Urinary bladder (tissue), 4 donors: ENCODE measurements at places on chromosomes 16 and 17. TPM values are rescaled to one million over a fixed set of nuclear protein-coding genes. Genes with fewer than 3 reads are reported as not detected.

DNA sequence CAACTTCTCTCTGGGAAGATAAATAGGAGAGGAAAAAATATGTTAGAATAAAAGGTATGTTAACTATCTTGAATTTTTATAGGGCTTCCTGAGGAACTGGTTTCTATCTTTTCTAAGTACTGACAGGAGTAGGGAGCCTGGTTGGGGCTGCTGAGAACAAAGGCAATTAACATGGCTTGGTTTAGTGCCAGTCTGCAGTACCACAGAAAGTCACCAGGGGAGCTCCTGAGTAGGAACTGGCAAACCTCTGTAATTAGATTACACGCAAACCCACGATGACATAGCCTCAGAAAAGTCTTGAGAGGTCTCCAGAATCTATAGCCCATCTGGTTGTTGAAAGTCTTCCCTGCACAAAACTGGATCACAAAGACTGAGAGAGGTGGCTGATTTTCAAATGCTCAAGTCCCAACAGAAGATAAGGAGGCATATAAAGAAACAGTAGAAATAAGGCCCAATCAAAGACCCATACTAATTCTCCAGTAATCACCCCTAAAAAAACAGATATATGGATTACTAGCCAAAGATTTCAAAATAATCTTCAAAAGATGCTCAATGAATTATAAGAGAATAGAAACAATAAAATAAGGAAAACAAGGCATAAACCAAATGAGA lies 11.7 kb upstream of the CNTNAP4 start:
- DNase-seq = no peak

- DNase-seq = no peak
Observed at GRCh38 chr17:50865868-50866260, 290 bp downstream of the TOB1 start.

The PPL gene
- 10.1 TPM for total RNA-seq

DNA sequence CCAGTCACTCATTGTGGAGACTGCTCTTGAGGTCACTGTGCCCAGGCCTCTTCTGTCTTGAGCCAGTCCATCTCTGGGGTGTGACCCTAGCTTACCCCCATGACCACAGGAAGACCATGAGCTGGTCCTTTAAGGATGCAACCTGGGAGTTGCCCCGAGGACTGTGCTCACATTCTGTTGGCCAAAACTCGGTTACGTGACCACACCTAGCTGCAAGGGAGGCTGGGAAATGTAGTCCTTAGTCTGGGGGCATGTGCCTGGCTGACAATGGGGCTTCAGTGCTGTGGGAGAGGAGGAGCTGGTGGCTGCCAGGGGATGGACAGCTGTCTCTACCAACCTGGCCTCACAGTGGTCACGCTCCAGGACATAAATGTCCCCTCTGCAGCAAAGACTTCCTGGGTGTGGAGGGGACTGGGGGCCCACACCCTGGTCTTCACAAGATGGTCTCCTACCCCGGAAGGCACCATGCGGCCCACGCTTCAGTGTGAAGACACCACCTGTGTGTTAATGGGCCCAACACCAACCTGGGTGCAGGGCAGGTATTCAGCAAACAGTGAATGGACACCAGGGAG lies 55.4 kb downstream of the JPH3 start:
- DNase-seq = no peak

DNA sequence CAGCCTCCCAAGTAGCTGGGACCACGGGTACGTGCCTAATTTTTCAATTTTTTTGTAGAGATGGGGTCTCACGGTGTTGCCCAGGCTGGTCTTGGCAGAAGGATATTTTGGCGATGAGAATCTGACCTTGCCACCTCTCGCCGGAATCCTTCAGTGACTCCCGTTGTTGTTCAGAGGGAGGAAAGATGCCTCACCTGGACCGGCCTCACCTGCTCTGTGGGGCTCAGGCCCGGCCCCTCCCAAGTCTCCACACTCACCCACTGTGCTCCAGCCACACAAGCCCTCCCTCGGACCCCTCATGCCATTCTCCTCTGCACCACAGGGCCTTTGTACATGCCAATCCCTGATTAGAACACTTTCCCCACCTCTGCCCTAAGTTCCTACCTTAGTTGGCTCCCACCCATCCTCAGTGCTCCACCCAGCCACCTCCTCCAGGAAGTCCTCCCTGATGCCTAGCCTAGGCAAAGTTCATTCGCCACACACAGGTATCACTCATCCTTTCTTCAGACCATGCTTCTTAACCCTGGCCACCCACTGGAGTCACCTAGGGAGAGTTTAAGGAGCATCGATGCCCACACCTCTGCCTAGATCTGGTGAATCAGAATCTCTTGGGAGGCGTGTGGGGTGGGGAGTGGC lies 136.1 kb downstream of the GSG1L start:
- DNase-seq = no peak

DNA sequence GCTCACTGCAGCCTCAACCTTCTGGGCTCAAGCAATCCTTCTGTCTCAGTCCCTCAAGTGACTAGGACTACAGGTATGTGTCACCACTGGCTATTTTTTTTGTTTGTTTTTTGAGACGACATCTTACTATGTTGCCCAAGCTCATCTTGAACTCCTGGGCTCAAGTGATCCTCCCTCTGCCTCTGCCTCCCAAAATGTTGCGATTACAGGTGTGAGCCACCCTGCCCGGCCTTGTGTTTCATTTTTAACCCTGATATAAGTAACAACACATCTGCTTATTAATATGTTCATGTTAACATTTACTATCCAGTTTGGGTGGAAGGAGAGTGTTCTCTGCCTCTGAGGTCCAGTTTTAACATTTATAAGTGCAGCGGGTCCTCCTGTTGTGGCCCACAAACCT lies 3.1 kb downstream of the FAM20A start:
- no peak for DNase-seq

- no peak for DNase-seq
Observed at GRCh38 chr17:43219001-43219400, 7.3 kb downstream of the TMEM106A start.

DNA sequence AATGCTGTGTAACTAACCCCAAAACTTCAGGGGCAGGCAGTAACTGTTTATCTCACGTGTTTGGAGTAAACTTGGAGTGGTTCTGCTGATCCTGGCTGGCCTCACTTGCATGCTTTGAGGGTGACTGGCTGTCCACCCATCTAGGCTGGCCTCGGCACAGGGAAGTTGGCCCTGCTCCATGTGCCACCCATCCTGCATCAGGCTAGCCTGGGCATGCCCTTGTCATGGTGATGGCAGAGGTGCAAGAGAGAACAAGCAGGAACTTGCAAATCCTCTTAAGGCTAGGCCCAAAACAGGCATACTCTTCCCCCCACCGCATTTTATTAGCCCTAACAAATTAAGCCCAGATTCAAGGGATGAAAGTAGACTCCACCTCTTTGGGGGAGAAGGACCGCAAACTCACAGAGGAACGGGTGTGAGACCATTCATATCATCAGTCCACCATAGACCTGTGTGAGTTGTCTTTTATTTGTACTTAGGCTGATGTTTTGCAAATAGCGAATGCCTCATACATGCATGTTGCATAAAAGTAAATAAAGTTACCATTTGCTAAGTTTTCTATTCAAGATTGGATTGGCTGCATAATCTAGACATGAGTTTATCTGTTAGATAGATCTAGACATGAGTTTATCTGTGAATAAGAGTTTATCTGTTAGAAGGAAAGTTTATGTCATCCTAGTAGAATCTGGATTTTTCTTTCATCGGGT lies 221.0 kb downstream of the CCDC182 start:
- DNase-seq = no peak

DNA sequence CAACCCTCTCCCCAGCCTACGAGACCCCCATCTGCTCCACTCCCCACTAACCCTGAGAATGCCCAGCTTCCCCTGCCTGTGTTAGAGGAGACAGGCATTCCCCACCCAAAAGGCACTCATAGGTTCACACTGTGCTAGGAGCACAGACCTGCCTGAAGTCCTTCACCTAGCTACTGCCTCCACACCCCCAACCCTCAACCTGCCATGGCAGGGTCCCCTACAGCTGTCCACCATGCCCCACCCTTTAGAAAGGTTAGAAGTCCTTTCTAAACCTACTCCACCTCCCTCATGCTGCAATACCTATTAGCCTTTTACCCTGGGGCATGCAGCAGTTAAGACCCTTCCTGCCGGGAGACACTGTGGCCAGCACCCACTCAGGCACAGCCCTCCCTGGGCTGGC lies 9.1 kb downstream of the SRCIN1 start:
- DNase-seq = no peak

The SLC16A6 gene
- 0.74 TPM for total RNA-seq

- DNase-seq = no peak
Observed at GRCh38 chr16:50501251-50501650, 46.9 kb upstream of the NKD1 start.

DNA sequence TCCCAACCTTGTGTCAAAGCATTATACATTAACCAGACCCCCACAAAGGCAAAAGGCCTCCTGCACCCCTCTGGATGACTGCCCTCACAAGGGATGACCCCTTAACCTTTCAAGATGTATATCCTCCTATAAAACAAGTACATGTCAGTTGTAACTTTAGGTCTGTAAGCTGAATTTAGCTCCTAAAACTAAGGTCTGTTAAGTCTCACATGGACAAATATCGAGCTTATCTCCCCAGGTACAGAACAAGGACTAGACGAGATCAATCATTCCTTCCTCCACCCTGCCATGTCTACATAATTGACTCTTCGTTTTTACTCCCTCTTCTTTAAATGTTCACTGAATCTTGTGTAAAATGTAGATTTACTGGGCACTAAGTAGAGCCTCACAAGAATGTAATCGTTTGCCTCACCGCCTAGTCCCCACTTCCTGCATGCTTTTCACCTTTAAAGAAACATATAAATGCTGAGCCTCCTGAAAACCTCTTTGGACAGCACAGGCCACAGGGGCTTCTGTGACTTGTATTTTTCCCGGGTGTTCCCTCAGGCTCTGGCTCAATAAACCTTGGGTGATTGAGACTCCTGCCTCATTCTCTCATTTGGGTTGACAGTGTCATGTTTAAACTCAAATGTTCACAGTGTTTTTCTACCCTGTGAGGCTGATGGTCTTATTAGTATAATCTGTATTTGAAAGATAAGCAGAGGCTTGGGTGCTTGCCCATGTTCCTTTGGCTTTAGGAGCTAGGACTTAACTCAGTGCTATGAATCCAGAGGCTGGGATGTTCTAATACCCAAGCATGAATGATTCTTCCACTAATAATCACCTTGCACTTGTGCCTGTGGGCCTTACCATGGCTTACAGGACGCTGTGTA lies 37.6 kb downstream of the MMD start:
- DNase-seq = no peak

DNA sequence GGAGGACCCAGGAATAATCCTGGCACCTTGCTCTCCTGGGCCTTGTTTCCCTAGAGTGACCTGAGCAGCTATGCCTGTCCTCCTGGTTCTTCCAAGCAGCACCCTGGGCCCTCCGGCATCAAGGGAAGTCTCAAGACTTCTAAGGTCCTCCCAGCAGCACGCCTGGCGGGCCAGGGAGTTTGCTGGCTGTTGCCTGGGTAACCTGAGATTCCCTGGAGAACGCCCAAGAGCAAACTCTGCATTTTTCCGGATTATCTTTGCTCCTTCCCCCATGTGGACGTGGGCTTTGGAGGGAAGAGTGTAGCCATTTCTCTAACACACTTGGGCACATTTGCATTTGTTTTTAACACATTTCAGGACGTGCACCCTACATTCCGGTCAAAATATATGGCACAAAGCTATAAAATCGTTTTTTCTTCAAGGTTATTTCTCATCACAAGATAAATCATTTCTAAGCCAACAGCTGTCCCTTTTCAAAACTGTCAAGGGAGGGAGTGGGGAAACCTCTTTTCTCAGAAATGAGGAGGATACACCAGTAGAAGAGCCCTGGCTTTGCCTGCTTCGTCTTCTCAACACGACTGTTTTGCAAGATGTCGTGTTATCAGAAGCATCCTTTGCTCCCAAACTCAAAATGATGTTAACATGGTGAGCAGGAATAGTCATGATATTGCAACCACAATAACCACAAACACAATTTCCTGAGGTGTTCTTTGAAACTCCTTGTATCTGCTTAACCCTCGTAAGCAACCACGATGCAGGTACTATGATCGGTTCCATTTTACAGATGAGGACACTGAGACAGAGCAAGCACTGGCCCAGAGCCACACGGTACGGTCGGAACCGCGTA lies 116.5 kb downstream of the ADCY9 start:
- peak; percentile 65 for DNase-seq

- no peak for DNase-seq
Observed at GRCh38 chr16:88784856-88785105, 239 bp downstream of the PIEZO1 start.

- no peak for DNase-seq
Observed at GRCh38 chr16:84953190-84953746, 58.1 kb downstream of the ZDHHC7 start.
